ENCODE measurements at places on chromosomes 16 and 17. TPM values are rescaled to one million over a fixed set of nuclear protein-coding genes. Genes with fewer than 3 reads are reported as not detected.

RCVRN gene
- not detected for total RNA-seq

GRCh38 chr17:49260011-49260816 is 29.6 kb upstream of the PHOSPHO1 start:
- DNase-seq: peak; percentile 38

HAP1 gene
- 0.32 TPM for total RNA-seq

- no peak for DNase-seq
Measured at GRCh38 chr17:59829217-59830006, 63.3 kb downstream of the TUBD1 start.

DNA sequence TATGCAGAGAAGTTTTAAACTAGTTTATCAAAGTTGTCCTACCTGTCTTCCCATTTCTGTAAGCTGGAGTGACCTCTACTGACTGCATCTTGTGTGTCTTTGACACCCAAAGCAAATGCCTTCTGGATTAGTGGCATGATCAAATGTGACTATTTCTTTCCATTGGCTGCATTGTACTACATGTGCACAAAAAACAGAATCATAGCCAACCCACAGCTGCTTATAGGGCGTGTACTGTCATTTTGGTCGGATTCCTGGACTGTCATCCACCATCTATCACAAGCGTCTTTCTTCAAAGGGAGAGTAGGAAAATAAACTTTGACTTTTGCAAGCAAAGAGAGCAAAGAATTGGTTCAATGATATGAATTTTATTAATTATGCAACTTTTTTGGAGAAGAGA is 310.6 kb downstream of the MAP2K6 start:
- no peak for DNase-seq

- DNase-seq: no peak
Measured at GRCh38 chr17:81866440-81867169, 4.5 kb downstream of the ARHGDIA start.

DNA sequence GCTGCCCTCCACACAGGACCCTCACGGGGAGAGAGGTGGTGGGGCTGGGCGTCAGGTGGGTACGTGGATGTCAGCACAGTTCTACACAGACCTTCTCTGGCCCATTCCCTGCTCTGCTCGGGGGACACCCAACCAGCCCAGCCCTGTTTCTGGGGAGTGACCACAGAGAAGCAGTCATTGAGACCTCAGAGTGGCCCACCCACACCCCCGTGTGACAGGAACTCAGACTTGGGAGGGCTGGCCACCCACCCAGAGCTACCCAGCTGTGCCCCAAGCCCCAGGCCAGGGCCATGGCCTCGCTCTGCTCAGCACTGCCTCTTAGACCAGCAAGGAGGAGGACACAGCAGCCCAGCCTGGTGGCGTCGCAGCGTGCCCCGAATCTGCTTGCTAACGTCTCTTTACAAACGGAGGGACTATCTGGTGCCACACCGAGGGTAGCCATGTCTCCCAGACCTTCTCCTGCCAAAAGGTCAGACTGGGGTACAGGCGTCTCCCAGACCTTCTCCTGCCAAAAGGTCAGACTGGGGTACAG is 77.7 kb downstream of the KLHDC4 start:
- no peak for DNase-seq

- DNase-seq: no peak
Measured at GRCh38 chr17:77119668-77120301, 21.0 kb upstream of the SEC14L1 start.

- no peak for DNase-seq
Measured at GRCh38 chr17:64160378-64160777, 30.4 kb upstream of the ERN1 start.

DNA sequence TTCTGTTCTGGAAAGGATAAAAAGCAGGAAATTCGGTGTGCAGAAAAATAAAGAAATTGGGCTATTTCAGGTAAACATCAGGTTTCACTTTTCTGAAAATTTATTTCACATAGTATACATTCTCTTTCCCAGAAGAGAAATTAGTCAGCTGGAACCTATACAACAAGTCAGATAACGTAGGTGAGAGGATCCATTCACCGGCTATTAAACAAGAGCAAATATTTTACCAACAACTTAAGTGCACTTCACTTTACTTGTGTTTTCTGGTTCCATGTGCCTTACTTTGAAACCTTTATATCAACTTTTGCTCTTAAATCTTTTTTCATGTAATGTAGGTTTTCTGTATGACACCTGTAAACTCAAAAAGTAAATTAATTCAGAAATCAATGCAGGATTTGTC is 839.7 kb downstream of the CDH11 start:
- DNase-seq: no peak

DNA sequence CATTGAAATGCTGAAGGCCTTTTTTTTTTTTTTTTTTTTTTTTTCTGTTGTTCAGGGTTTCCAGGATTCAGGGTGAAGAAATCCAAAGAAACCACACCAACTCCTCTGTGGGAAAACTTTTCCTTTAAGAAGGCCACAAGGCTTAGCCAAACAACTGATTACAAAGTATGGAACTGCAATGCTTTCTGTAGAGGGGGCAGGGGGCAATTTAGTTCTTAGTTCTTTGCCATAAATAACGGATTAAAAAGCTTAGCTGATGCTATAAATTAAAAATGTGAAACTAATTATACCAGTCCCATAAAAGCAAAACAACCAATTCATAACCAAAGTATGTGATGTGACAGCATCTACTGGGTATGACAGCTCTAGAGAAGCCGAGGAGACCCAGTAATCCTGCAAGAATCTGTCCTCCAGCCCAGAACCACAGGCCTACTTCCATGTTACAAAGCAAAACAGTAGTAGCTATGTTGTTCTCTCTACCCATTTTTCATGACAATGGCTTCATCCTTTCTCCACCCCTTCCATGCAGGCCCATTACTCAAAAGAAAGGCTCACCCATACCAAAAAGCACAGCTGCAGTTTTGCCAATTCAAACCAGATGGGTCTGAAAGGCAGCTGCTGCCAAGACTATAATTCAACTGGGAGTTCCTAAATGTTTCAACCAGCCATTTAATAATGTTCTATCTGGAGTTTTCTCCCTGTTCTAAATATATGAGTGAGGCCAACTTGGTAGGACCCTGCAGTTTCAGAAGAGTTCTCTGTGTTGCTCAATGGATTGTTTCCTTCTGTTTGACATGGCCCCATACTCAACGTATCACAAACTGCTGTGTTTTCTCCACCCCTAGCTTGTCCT is 167.1 kb upstream of the ZFHX3 start:
- no peak for DNase-seq

DNA sequence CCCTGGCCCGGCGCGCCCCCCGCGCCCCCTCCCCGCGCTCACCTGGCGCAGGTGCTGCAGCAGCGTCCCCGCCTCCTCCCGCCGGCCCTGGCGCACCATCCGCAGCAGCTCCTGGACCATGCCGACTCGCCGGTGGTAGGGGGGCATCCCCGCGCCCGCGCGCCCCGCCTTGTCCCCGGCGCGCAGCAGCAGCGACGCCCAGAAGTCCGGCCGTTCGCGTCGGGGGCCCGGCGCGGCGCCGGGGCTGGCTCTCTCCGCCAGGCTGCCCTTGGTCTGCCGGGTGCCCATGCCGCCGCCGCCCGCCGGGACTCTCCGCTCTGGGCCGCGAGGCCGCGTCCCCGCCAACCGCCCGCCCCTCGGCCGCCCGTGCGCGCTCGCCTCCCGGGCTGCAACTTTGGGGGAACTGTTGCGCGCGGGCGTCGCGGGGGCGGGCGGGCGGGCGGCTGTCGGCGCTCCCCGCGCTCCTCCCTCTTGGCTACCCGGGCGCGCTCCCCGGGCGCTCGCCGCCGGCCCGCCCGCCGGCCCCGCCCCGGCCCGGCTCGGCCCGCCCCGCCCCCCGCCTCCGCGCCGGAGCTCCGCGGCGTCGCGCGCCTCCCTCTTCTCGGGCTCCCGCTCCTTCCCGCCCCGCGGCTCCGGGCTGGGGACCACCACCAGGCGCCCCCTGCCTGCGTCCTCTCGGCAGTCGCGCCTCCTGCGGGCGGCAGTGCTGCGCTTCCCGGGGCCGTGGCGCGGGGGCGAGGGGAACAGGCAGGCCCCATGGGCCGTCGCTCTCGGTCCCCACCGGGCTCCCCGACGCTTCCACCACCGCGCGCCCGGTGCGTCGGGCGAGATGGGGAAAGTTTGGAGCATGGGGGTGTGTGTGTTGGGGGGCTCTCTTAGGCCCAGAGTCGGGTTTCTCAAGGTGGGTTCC is at the start of gene LRRC75A:
Gene LRRC75A (minus strand): TSS at position 491 of the 910 bp plus-strand sequence. CDS start 203 bp downstream, at position 288.
- DNase-seq: peak; percentile 71

- no peak for DNase-seq
Measured at GRCh38 chr17:28221751-28222414, 97.1 kb upstream of the TMEM97 start.

- no peak for DNase-seq
Measured at GRCh38 chr17:79852748-79853147, 13.5 kb upstream of the CBX4 start.

TMEM100 gene
- 2.8 TPM for total RNA-seq

MYH11 gene
- total RNA-seq: 282 TPM

DNA sequence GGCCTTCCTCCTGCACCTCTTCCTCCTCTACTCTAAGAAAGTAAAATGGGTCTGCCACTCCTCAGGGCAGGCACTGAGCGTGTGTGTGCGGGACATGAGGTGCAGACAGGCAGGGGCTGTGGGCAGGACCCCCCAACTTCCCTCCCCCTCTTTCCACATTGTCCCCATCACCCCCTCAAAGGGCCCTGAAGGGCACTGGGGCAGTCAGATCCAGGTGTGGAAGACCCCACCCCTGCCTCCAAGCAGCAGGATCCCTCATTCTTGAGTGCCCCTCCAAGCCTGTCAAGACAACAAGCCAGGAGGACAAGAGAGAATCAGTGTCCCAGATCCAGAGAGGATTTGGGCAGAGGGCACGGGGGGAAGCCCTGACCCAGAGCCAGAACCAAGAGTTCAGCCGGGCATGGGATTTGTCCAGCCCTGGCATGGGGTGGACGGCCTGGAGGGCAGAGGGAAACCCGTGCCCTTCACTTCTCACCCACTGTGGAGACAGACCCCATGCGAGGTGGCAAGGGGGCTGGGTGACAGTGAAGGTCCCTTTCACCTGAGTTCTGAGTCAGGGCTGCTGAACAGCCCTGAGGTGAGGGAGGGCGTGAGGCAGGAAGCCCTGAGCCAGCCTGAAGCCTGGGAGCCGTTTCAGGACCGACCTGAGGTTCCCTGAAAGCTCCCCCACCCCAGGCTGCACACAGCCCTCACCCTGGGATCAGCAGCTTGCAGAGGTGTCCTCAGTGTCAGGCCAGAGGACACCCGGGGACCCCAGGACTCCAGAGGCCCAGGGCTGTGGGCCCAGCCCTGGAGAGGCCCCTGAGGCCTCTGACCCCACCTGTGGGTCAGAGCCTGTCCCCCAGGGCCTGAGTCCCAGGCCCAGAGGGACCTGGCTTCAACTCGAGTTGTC is 45.8 kb downstream of the USP22 start:
- DNase-seq: no peak

IKZF3 gene
- total RNA-seq: 4.6 TPM

DNA sequence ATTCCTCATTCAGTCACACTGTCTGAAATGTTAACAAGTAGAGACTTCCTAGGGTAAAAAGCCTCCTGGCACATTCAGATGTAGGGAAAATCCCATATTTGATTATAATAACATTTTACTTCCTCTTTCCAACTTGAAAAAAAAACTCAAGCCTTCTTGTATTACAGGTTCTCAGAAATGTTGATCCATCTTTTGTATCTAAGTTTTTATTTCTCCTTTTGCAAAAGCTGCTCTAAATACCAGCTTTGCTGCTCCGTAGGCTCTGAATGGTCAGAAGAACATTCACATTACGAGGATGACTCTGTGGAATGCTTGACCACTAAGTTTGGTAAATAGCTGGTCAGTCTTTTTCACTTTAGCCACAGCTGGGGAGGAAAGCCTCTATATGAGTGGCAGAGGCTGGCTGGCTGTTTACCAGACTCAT is 13.2 kb upstream of the HEATR6 start:
- no peak for DNase-seq

FBXO39 gene
- total RNA-seq: not detected

CD300E gene
- total RNA-seq: 0.47 TPM

- DNase-seq: peak; percentile 76
Measured at GRCh38 chr17:68509141-68510057, 2.8 kb upstream of the PRKAR1A start.

DNA sequence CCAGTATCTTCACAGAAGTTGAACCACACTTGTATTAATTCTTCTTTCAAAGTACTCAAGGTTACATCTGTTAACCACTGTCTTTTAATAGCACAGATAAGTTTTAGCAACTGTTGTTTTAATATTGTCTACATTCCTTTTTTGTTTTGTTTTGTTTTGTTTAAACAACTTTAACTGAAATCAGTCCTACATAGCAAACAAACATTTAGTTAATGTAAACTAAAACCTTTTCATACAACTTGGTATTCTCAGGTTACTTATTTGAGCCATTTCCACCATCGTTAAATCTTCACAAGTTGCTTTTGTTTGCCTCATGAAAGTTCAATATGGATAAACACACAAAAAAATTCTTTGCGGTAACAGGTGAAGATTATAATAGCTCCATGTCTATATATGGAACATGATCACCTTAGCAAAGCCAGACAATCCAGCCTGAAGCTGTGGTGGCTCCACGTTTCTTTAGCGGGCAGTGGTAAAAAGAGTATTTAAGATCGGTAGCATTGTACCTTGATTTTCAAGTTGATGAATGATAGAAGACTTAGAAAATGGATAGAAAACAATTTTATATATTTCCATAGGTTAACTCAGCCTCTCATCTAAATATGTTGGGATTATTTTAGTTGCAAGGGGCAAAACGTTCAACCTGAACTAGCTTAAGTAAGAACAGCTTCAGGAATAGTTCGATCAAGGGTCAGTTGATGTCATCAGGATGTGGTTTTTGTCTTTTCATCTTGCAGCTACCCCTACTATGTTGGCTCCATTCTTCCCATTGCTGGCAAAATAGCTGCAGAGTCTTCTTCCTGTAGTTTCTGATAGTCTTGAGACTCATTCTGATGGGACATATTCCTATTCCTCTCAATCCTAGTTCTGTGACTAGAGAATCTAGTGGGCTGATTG is 182.8 kb downstream of the FTO start:
- DNase-seq: no peak

SHISA9 gene
- 3.0 TPM for total RNA-seq

DNA sequence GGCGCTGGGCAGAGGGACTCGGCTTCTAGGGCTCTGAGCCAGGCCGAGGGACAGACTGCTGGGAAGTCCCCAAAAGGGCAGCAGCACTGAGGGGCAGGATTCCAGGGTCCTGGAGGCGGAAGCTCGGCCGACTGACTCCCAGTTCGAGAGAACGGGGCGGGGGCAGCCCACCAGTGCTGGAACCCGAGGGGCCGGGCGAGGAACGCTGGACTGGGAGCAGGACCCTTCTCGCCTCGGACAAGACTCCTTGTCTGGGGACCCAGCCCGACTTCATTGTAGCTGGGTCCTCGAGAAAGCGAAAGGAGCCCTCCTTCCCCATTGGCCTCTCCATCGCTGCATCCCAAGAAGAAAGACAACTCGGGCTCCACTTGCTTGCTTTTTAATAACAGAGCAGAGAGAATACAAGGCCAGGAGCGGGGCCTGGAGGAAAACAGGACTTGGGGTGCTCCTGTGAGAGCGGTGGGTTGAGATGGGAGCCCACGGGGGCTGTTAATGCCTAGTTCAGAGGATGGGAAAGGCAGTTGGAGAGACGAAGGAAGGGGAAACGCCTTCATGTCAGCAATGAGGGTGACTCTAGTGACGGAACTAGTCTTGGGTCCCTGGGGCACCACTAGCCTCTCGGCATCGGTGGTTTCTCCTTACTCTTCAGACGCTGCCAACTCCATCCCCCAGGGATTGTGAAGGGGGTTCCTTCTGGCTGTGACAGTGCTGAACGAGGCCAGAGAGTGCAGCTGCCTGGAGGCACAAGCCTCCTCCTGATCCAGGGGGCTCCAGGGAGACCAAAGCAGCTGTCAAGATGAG is 492 bp upstream of the CAMTA2 start:
- DNase-seq: no peak

Measured in mucosa of descending colon (tissue), 3 donors.